ENCODE measurements at places on chromosomes 3 and 15. TPM values are rescaled to one million over a fixed set of nuclear protein-coding genes. Genes with fewer than 3 reads are reported as not detected.

- no peak for DNase-seq
Measured at GRCh38 chr3:165696496-165696895, 140.7 kb downstream of the BCHE start.

- no peak for DNase-seq
Measured at GRCh38 chr3:139675327-139675726, 2.4 kb downstream of the NMNAT3 start.

GRCh38 chr3:174619239-174619638 lies 239.9 kb upstream of the NAALADL2 start:
- DNase-seq: no peak

GPR176 gene
- polyA plus RNA-seq: 3.7 TPM

GOLGA8J gene
- polyA plus RNA-seq: 0.52 TPM

GRCh38 chr3:175272392-175272791 lies 413.3 kb downstream of the NAALADL2 start:
- no peak for DNase-seq

GRCh38 chr3:47065681-47066080 lies 86.2 kb downstream of the NBEAL2 start:
- no peak for DNase-seq

MNS1 gene
- 5.1 TPM for polyA plus RNA-seq

GRCh38 chr15:97849183-97849582 lies 111.3 kb upstream of the ARRDC4 start:
- no peak for DNase-seq

GRCh38 chr3:97689962-97690361 lies 74.6 kb upstream of the ARL6 start:
- no peak for DNase-seq

GP9 gene
- 0.30 TPM for polyA plus RNA-seq

CKMT1B gene
- not detected for polyA plus RNA-seq

DNA sequence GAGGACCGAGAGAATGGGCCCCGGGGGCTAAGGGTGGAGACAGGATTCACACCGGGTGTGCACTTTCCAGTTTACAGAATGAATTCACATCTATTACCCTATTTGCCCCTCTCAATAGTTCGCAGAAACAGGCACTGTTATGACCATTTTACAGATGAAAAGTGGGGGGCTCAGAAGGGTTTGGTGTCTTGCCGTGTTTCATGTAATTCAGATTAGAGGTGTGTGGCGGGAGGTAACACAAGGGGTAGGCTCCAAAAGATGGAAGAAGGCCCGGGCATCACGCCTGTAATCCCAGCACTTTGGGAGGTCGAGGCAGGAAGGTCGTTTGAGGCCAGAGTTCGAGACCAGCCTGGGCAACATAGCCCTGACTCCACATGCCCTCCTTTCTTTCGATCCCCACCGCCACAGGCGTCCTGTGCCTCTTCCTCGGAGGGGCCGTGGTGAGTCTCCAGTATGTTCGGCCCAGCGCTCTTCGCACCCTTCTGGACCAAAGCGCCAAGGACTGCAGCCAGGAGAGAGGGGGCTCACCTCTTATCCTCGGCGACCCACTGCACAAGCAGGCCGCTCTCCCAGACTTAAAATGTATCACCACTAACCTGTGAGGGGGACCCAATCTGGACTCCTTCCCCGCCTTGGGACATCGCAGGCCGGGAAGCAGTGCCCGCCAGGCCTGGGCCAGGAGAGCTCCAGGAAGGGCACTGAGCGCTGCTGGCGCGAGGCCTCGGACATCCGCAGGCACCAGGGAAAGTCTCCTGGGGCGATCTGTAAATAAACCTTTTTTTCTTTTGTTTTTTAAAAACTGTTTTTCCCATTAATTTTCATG lies 3.4 kb downstream of the DUOXA2 start:
- DNase-seq: no peak

CLN6 gene
- 19.2 TPM for polyA plus RNA-seq

THSD4 gene
- polyA plus RNA-seq: 17.5 TPM

GRCh38 chr15:52804526-52805081 lies 14.5 kb upstream of the ONECUT1 start:
- DNase-seq: no peak

- no peak for DNase-seq
Measured at GRCh38 chr15:44545913-44546802, 9.2 kb downstream of the EIF3J start.

DNA sequence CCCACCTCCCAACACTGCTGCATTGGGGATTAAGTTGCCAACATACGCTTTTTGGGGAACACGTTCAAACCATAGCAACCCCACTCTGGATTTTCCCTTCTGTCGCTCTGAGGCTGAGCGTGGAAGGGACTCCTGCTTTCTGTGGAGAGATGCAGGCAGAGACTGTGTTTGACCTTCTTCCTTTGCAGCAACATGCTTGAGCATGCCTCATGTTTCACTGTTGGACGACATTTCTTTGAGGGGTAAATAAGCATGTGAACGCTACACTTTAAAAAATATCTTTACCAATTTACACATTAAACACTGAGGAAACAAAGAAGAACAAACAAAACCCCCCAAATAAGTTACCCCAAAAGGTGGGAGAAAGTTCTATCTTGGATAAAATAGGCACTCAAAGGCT lies 14.2 kb upstream of the MAPK6 start:
- DNase-seq: no peak

MUC13 gene
- polyA plus RNA-seq: not detected

DNA sequence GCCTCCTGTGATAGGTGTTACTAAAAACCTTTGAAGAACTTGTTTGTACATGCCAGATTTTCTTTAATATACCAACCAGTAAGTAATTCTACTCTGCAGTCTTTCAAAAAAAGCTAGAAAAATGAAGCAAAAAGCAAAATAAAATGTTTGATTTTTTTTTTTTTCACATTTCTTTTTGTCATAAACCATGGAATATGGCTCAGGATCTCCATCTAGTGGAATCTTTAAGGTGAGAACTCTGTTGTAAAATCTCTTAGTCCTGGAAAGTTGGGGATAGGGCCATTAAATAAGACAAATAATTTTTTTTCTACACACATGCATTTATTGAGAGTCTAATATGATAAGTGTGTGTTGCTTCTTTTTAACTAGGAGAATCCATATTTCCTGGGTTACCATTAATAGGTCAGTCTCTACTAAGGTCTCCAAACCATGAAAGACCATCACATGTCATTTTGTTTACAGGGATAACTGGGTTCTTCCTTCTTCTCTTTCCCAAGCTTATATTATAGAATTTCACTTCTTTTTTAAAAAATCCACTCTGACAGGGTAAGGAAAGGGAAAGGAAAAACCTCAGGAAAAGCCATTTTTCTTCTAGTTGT lies 84.6 kb downstream of the SLC9A9 start:
- DNase-seq: no peak

All from hindlimb muscle (tissue), 1 donor.